ENCODE measurements at places on chromosomes 12 and 14.

DNA sequence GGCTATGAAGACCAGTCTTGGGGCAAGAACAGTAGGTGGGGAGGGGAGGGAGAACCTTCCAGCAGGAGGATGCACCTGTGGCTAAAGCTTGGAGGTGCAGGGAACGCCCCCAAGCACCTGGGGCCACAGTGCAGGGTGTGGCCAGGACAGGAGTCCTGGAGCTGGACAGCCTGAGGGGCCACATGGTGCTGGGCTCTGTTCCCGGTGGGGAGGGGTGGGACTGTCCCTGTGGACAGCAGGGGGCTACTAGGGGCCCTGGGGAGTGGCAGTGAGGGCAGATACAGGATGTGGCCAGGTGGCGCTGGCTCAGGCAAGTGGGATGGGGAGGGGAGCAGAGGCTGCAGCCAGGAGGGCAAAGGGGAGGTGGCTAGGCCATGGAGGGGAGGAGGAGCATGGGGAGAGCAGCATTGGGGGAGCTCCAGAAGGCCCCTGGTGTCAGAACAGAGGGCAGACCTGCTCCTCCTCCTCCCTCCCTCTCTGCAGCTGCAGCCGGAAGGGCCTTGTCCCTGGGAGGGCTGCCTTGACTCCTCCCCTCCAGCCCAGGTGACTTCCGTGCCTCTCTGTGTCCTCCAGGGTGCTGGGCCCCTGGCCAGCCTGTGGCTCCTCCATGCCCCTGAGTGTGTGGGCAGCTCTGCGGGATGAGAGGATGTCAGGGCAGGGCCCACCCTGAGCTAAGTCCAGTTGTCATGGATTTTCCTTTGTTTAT, 68.4 kb upstream of the DLK1 start:
- DNase-seq = no peak

DNA sequence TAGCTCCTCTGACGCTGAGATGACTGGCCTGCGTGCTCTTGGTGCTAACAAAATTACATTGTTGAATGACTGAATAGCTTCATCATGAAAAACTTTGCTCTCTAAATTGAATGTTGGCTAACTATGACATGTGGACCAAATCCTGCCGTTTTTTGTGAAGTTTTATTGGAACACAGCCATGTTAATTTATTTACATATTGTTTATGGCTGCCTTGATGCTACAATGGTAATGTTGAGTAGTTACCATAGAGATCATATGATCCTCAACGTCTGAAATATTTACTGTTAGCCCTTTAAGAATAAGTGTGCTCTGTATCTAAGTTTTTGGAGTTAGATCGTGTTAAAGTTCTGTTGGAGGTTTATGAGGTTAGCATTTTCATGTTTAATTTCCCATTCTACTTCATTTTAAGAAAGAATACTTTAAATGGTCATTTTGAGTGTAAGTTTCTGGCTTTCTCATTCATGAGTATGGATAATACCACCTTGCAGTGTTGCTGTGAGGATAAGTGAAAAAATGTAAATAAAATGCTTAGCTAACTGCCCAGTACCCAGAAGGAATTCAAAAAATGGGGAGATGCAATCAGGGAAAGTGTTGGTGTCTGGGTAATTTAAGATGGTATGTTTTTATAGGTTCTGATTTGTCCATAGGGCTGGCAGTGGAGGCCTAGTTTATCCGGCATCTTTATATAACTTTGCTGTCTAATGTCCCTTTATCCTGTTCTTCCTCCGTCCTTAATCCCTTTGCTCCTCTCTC, 35.3 kb downstream of the NUBPL start:
- no peak for DNase-seq

GRCh38 chr14:59281609-59282377, 93.3 kb downstream of the DAAM1 start:
- DNase-seq = no peak

- no peak for DNase-seq
These were observed 39.0 kb upstream of the WNK1 start for GRCh38 chr12:713281-713875.

- DNase-seq = no peak
These were observed 219.3 kb downstream of the TRHDE start for GRCh38 chr12:72491426-72491825.

DNA sequence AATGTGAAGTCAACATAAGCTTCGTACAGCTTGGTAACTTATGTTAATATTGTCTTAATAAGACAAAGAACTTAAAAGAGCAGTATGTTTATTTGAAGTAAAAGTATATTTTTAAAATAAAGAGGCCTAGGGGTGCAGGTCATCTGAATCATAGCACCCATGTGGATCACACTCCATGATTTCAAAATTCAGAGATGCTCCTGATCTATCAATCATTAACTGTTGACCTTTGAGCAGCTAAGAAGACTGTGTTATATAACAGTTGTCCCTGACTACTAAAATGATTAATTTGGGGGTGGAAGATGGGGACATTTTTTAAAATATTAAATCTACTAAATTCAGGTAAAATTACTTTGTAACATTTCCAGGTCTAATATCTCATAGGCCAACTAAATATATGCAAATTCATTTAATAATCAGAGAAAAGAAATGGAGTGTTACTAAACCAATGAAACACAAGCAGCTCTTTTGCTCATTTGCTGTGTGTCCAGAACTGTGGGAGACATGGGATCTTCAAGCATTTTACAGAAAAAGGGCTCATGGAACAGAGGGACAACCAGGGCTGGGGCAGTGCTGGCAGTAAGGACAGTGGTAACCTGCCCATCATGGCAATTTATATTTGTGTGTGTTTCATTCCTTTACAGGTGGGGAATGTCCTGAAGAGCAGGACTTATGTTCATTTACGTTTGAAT, 120.7 kb upstream of the PCED1B start:
- no peak for DNase-seq

GRCh38 chr14:31395572-31396205, 24.7 kb downstream of the HEATR5A start:
- no peak for DNase-seq

GRCh38 chr12:108239378-108239777, 99.7 kb downstream of the CMKLR1 start:
- DNase-seq = no peak

DNA sequence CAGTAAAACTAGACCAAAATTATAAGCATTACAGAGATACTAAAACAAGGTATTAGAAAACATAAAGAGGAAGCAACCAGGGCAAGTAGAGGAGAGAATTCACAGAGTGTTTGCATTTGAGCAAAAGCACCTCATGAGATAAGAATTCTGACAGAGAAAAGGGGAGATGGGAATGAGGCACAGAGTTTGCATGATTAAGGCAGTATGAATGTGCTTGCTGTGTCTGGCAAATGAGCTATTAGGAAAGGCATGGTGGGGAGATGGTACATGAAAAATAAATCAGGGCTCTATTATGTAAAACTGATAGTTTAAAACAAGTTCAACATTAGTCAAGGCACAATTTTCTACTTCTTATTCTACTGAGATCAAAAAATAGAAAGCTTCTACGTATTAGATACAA, 23.1 kb downstream of the GARIN6 start:
- DNase-seq = no peak

- no peak for DNase-seq
These were observed 70.7 kb upstream of the VASH1 start for GRCh38 chr14:76690502-76691105.

- DNase-seq = no peak
These were observed 397.7 kb downstream of the MDGA2 start for GRCh38 chr14:47277703-47278102.

DNA sequence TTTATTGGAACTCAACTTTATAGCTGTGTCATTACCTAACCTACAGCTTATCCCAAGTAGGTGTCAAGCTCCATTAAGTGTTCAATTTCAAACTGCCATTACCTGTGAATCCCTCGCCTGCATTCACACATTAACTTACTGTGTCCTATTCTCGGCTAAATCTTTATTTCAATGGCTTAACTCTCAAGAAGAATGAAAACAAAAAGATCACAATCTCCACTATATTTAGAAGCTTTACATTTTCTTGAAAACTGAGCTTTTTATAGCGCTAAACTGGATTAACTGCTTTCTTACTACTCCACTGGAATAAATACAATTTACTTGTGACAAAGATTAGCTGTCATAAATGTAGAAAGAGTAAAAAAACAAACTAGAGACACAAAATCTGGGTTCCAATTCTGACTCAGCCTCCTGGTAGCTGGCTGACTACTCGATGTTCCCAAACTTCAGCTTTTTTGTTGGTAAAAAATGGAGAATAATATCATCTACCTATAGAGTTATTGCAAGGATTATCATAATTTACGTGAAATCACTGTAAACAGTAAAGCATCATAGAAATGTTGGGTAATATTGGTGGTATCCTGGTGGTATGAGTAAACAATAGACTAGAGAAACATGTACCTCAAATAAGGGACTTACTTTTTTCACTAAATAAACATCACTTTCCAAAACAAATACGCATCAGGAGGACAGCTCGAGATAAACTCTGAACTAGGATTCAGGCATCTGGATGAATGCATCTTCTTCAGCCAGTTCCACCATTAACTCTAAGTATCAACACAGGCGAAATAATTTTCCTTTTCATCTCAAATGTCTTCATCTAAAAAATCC, 1.7 kb downstream of the RALGAPA1 start:
- no peak for DNase-seq

GRCh38 chr14:22556021-22556989, 32.7 kb downstream of the DAD1 start:
- no peak for DNase-seq

DNA sequence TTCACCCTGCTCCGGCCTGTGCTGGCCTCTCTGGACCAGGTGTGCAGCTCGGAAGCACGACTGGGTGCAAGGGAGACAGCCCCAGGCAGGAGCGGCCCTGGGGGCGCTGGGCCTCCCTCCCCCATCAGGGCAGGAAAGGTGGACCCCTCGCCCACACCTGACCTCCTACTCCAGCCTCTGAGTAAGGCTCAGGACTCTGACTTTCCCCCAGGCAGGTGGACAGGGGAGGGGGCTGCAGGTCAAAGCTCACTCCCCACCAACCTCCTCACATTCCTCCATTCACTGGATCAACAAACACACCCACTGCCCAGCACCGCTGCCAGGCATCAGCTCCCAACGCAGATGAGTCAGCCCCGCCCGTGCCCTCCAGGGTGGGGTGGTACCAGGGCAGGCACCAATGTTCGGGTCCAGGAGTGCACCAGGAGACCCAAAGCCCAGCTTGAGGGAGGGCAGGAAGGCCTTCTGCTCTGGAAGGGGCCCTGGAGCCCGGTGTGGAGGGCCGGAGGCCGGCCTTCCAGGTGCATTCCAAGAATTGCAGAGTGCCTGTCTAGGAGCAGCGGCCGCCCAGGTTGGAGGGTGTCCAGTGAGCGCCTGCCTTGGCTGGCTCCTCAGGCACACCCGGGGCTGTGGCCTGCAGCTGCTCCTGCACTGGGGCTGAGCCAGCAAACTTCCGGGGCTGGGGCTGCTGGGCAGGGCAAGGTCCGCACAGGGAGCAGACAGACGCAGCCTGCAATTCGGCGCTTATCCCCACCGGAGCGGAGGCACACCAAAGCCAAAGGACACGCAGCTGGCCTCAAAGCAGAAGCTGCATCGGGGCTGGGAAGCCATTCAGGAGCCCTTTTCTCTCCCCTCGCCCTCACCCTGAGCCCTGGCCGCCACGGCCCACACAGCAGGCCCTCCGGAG, 1.6 kb upstream of the INF2 start:
- DNase-seq = no peak

GRCh38 chr12:66011731-66012130, 118.8 kb downstream of the LLPH start:
- DNase-seq = no peak

- DNase-seq = no peak
These were observed 108.3 kb downstream of the SMOC1 start for GRCh38 chr14:69987406-69988121.

DNA sequence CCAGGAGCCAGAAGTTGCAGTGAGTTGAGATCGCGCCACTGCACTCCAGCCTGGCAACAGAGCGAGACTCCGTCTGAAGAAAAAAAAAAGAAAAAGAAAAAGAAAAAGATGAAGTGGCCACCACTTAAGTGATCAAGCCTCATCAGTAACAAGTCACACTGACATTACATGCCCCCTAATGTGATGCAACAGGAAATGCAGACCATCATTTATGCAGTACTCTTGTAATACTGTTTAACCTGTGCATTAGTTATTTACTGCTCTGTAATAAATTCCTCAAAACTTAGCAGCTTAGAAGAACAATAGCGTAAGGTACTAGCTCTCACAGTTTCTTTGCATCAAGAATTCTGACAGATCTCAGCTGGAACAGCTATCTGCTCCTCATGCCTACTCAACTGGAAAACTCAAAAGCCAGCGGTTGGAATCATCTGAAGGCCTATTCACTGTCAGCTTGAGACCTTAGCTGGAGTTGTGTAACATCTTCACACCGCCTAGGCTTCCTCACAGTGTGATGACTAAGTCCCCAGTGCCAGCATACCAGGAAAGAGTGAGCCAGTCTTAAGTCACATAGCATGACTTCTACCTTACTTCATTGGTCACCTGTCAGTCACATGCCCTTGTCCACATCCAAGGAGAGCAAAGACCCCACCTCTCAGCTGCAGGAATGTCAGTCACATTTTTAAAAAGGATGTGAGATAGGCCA, 31.5 kb downstream of the EPS8 start:
- DNase-seq = no peak

GRCh38 chr12:110688446-110689280, at the start of gene HVCN1:
Gene HVCN1, minus strand, starts transcription at chr12:110689115. Its CDS starts 5,870 bp downstream, at chr12:110683245.
- DNase-seq = no peak

DNA sequence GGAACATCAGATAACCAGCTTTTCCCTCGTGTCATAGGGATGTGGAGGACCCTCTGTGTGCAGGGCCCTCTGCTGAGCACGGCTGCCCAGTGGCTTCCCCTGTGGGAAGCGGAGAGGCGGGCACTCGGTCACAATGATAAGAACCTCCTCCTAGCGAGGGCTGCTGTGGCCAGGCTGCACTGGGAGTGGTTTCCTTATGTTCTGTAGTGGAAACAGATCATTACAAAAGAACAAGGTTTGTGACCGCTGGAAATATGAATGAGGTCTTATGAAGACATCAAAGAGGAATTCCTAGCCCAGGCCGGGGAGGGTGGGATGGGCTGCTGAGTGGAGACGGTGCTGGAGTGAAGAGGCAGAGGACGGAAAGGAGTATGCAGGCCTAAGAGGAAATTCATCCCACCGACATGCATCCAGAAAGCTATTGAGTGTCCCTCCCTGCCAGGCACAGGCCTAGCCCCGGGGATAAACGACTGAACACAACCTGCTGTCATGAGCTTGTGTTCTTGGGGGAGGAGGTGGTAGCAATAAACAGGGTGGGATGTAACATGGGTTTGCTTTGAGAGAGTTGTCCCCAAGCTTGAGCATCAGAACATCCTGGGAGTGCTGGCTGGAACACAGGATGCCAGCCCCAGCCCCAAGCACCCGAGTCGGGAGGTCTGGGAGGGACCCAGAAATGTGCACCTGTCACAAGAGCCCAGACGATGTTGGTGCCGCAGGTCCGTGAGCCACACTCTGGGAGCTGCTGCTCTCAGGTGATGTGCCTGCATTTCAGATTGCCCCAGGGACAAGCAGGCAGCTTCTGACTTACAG, 37.5 kb downstream of the FZD10 start:
- DNase-seq = no peak

GRCh38 chr12:112685321-112685720, 106.2 kb upstream of the RPH3A start:
- DNase-seq = no peak

All from vagina (tissue), 2 donors.